Fibroblast of lung (primary cell): ENCODE measurements at places on chromosomes 12 and 14. TPM values are rescaled to one million over a fixed set of nuclear protein-coding genes. Genes with fewer than 3 reads are reported as not detected.
A peak's percentile ranks its signal among the peaks of the same experiment; 100 is the strongest.

- DNase-seq = no peak
- no peak overlapping the region for H3K27ac ChIP-seq
- H3K4me1 ChIP-seq = peaks cover 5% of the 10 kb centered on the region
- H3K27me3 ChIP-seq = no peaks in the 10 kb centered on the region
- no peak overlapping the region for H3K4me3 ChIP-seq
These were observed 39.5 kb upstream of the USP44 start for GRCh38 chr12:95590775-95591174.

GRCh38 chr12:26895672-26896071, 42.1 kb downstream of the INTS13 start:
- no peak for DNase-seq
- H3K27me3 ChIP-seq = no peaks in the 10 kb centered on the region
- H3K4me1 ChIP-seq = no peaks in the 10 kb centered on the region
- H3K27ac ChIP-seq = no peak overlapping the region
- no peaks in the 10 kb centered on the region for H3K36me3 ChIP-seq

- no peak overlapping the region for H3K27ac ChIP-seq
- peaks cover 36% of the 10 kb centered on the region for H3K4me1 ChIP-seq
- H3K27me3 ChIP-seq = no peaks in the 10 kb centered on the region
- no peak for DNase-seq
These were observed 2.5 kb downstream of the AHNAK2 start for GRCh38 chr14:104975481-104976197.

GRCh38 chr12:5745251-5745888, 199.7 kb downstream of the ANO2 start:
- no peaks in the 10 kb centered on the region for H3K27me3 ChIP-seq
- H3K27ac ChIP-seq = no peak overlapping the region
- no peak overlapping the region for H3K4me3 ChIP-seq
- H3K36me3 ChIP-seq = no peaks in the 10 kb centered on the region

- H3K4me3 ChIP-seq = no peak overlapping the region
- DNase-seq = peak; percentile 89
- peaks cover 2% of the 10 kb centered on the region for H3K36me3 ChIP-seq
- no peaks in the 10 kb centered on the region for H3K27me3 ChIP-seq
- H3K27ac ChIP-seq = no peak overlapping the region
These were observed 44.0 kb upstream of the REP15 start for GRCh38 chr12:27652174-27652763.

DNA sequence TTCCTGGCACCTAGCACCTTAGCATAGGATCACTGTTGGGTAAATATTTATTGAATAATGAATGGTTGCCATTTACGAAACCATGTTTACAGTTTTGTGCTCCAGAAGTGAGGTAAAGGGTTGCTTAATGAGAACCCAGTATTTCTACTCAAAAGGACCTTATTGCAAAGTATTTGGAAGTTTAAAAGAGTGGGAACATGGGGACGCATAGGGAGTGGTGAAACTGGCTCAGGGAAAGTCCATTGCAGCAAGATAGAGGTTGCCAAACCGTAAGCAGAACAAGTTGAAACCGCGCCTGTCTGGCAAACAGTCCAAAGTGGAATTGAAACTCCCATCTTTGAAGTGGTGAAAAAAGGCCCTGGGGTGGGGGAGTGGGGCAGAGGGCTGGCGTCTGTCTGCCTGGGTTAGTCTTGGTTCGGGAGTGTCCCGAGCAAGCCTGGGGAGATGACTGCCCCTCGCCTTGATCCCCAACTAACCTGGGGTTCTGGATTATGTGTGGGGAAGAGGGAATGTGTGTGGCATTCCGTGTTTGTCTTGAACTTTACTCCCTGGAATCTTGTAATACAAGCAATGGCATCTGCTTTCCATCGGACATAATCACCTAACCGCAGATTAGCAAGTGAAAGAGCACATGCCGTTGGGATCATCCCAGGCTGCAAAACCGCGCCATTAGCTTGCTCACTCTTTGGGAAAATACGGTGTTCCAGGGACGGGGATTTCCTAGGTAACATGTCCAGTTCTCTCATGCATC, 7.2 kb downstream of the ALDH2 start:
- no peaks in the 10 kb centered on the region for H3K36me3 ChIP-seq
- H3K27ac ChIP-seq = peak overlapping the region; percentile 53
- no peaks in the 10 kb centered on the region for H3K27me3 ChIP-seq
- peak; percentile 96 for DNase-seq
- peak overlapping the region; percentile 7 for H3K4me3 ChIP-seq

DNA sequence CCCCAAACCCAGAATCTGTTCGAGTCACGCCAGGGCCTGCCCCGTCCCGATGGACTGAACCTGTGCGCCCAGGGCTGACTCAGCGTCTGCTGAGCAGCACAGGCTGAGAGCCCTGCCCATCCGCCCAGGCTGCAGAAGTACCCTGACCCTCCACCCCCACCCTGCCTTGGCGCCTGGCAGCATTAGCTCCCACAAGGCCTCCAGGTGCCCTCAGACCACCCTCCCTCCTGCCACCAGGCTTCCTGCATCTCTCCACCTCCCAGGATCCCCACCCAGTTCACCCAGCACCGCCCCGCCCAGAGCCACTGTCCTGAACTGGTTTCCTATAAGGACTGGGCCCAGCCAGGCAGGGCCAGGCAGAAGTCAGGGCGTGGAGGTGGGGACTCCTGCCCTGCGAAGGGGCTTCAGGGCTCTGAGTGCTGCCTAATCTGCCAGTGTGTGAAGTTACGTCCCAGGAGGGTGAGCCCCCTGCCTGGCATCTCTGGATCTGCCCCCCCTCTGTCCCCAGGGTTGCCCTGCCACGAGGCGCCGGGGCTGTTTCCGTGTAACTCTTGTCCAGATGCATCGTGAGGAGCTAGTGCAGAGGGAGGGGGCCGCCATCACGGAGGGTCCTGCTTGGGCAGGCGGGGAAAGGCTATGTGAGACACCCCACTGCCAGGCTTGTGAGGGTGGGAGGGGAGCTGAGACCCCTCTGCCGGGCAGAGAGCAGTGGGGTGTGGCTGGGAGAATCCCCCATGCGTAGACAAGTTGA, 9.1 kb downstream of the ADSS1 start:
- no peaks in the 10 kb centered on the region for H3K27me3 ChIP-seq
- H3K36me3 ChIP-seq = no peaks in the 10 kb centered on the region
- H3K4me3 ChIP-seq = no peak overlapping the region
- H3K4me1 ChIP-seq = peaks cover 5% of the 10 kb centered on the region

DNA sequence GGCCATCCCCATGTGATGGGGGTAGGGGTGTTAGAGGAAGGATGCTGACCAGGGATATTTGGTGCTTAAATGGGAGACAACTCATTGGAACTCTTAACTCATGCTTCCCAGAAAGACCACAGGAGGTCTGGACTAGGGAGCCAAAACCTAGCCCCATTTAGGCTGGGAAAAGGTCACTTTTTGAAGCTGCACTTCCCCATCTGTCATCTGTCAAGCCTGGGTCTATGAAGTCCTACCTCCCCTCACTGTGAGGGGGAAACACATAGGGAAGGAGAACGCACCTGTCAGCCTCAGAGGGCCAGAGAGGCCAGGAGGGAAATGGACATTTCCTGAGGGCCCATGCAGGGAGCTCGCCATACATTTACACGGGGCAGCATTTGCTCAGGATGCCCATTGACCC, 321.0 kb downstream of the BCL11B start:
- no peak overlapping the region for H3K4me3 ChIP-seq
- DNase-seq = no peak
- no peaks in the 10 kb centered on the region for H3K27me3 ChIP-seq
- H3K27ac ChIP-seq = no peak overlapping the region
- no peaks in the 10 kb centered on the region for H3K4me1 ChIP-seq

GRCh38 chr12:55637467-55637866, 775 bp downstream of the OR10P1 start:
- no peak for DNase-seq
- H3K27me3 ChIP-seq = peaks cover 21% of the 10 kb centered on the region
- no peaks in the 10 kb centered on the region for H3K4me1 ChIP-seq
- no peak overlapping the region for H3K27ac ChIP-seq
- H3K36me3 ChIP-seq = no peaks in the 10 kb centered on the region
- H3K4me3 ChIP-seq = no peak overlapping the region

- peaks cover 5% of the 10 kb centered on the region for H3K36me3 ChIP-seq
- no peak overlapping the region for H3K27ac ChIP-seq
- H3K4me1 ChIP-seq = no peaks in the 10 kb centered on the region
- no peaks in the 10 kb centered on the region for H3K27me3 ChIP-seq
- H3K4me3 ChIP-seq = no peak overlapping the region
- no peak for DNase-seq
These were observed 32.4 kb downstream of the NEMF start for GRCh38 chr14:49820176-49820575.

GRCh38 chr12:54035568-54036264, 2.9 kb downstream of the HOXC5 start:
- no peaks in the 10 kb centered on the region for H3K36me3 ChIP-seq
- peaks cover 35% of the 10 kb centered on the region for H3K27me3 ChIP-seq
- H3K27ac ChIP-seq = no peak overlapping the region
- no peak overlapping the region for H3K4me3 ChIP-seq

GRCh38 chr12:108371801-108372344, 32.8 kb upstream of the CMKLR1 start:
- no peak overlapping the region for H3K4me3 ChIP-seq
- peak; percentile 36 for DNase-seq
- H3K4me1 ChIP-seq = no peaks in the 10 kb centered on the region
- no peak overlapping the region for H3K27ac ChIP-seq
- H3K27me3 ChIP-seq = no peaks in the 10 kb centered on the region

DNA sequence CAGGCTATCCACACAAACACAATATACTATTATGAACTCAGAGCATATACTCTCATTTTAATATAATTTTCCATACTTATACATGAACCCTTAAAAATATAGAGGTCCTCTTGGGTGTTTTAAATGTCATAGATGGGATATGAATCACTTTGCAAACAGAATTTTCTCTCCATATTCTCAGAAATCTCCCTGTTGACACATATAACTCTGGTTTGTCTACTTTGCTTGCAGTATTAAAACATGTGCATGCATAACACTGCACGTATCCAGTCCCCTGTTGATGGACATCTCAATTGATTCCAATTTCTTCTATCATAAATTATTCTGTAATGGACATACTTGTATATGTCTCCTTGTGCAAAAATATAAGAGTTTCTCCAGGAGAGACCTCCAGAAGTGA, 417.5 kb upstream of the TBX3 start:
- no peak overlapping the region for H3K4me3 ChIP-seq
- no peaks in the 10 kb centered on the region for H3K4me1 ChIP-seq
- DNase-seq = no peak
- no peaks in the 10 kb centered on the region for H3K27me3 ChIP-seq
- H3K36me3 ChIP-seq = no peaks in the 10 kb centered on the region

AMHR2 gene
- not detected in 2 replicates for total RNA-seq

TBX3 gene
- total RNA-seq = 39.5 and 66.4 TPM in 2 replicates

TUNAR gene
- not detected in 2 replicates for total RNA-seq

SIX1 gene
- 1.8 and 8.3 TPM in 2 replicates for total RNA-seq

CMA1 gene
- total RNA-seq = not detected in 2 replicates

NKX2-1 gene
- total RNA-seq = not detected in 2 replicates

RPS6KL1 gene
- 0.26 and 1.2 TPM in 2 replicates for total RNA-seq

PRH2 gene
- total RNA-seq = not detected in 2 replicates
